MM.1S (cell line): ENCODE measurements at places on chromosomes 1 and 21.

- H3K27me3 ChIP-seq, result no peaks in the 10 kb centered on the region
- H3K4me1 ChIP-seq, result no peaks in the 10 kb centered on the region
- no peak overlapping the region for H3K4me3 ChIP-seq
- H3K36me3 ChIP-seq, result no peaks in the 10 kb centered on the region
These were observed 67.3 kb downstream of the VAV3 start for GRCh38 chr1:107897438-107898345.

GRCh38 chr1:30912913-30913652 lies 4.5 kb upstream of the SDC3 start:
- no peaks in the 10 kb centered on the region for H3K36me3 ChIP-seq
- no peak for DNase-seq
- no peak overlapping the region for H3K4me3 ChIP-seq

- no peak overlapping the region for H3K27ac ChIP-seq
- no peaks in the 10 kb centered on the region for H3K27me3 ChIP-seq
- no peak overlapping the region for H3K4me3 ChIP-seq
- DNase-seq, result no peak
- no peaks in the 10 kb centered on the region for H3K4me1 ChIP-seq
These were observed 1018.5 kb downstream of the ADGRL2 start for GRCh38 chr1:82819234-82819633.

DNA sequence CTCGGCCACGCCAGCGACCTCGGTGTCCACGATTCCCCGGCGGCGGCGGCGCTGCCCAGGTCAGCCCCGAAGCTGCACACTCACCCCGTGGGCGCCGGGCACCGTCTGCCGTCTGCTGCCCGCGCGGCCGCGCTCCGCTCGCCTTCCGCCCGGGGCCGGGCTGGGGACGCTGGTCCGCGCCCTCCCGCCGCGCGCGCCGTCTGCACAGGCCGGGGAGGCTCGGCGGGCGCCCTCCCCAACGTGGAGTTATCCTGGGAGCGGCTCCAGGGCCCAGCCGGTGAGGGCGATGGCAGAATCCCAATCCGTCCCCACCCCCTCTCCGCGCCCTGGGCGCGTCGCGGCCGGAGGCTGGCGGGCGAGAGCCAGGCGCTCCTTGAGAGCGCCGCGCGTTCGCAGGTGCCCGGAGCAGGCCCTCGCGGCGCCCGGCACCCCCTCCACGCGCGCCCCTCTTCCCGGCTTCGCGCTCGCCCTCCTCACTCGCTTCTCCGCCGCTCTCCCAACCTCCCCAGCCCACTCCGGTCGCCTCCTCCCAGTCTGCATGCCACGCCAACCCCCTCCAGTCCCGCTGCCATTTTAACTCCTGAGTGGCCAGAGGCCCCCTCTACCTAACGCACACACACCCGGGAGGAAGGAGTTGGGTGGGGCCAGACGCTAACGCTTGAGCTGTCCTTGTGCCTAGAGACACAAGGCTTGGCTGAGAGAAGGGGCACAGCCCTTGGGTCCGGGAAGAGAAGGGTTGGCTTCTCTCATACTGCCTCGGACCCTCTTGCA lies at the start of gene LRRN2:
Gene LRRN2 (minus strand): TSS at position 503 of the 771 bp plus-strand sequence. CDS start 65,746 bp downstream, outside the sequence.
- peaks cover 17% of the 10 kb centered on the region for H3K27me3 ChIP-seq
- no peak within 1 kb of the TSS for H3K27ac ChIP-seq
- no peak within 1 kb of the TSS for H3K4me3 ChIP-seq
- H3K36me3 ChIP-seq, result no peaks in the 10 kb centered on the region

- no peak overlapping the region for H3K4me3 ChIP-seq
- 0 out of 2 replicates have a peak, but pooled peaks cover 4% of the 10 kb centered on the region for H3K4me1 ChIP-seq
- H3K27me3 ChIP-seq, result no peaks in the 10 kb centered on the region
- H3K36me3 ChIP-seq, result no peaks in the 10 kb centered on the region
- no peak for DNase-seq
- no peak overlapping the region for H3K27ac ChIP-seq
These were observed 69.9 kb downstream of the NFASC start for GRCh38 chr1:204940591-204940990.

DNA sequence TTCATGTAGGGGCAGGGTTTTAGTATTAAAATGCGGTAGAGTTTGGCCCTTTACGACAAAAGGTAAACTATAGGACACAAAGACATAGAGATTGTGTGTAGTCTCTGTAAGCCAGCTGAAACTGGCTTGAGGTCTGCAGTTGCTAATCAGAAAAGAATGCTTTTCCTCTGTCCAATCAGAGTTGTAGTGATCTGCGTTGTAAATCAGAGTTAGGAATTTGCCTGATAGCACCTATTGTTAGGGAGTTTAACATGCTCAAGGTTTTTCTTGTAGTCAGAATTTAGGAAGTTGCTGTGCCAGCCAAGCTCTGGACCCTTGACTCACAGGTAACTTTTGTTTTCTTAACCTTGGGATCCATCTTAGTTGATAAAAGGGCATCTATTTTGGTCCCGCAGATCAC lies 61.2 kb upstream of the VTCN1 start:
- H3K36me3 ChIP-seq, result no peaks in the 10 kb centered on the region
- H3K27me3 ChIP-seq, result no peaks in the 10 kb centered on the region
- DNase-seq, result no peak
- no peak overlapping the region for H3K27ac ChIP-seq
- no peaks in the 10 kb centered on the region for H3K4me1 ChIP-seq

DNA sequence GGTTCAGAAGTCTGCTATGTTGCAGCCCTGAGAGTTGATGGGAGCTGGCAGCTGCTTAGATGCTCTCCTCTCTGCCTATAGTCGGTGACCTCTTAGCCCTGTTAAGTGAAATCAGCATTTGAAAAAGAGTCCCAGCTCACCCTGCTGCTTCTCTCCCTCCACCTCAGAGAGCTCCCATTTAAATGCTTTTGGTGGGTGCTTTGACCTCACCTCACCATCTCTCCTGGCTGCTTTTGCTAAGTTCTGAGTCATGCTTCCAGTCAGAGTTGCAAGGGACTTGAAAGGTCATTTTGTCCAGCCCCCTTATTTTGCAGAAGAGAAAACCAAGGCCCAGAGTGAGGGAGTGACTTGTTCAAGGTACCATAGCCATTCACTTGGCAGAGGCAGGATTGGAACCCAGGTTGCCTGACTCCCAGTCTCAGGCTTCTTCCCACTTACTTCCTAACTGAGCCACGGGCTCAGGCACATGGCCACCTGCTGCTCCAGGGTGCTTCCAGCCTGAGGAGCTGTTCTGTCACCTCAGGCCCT lies 3.3 kb downstream of the MAPKAPK2 start:
- 0 out of 2 replicates have a peak, but pooled peaks cover 12% of the 10 kb centered on the region for H3K27me3 ChIP-seq
- DNase-seq, result no peak
- no peak overlapping the region for H3K4me3 ChIP-seq
- H3K27ac ChIP-seq, result no peak overlapping the region

DNA sequence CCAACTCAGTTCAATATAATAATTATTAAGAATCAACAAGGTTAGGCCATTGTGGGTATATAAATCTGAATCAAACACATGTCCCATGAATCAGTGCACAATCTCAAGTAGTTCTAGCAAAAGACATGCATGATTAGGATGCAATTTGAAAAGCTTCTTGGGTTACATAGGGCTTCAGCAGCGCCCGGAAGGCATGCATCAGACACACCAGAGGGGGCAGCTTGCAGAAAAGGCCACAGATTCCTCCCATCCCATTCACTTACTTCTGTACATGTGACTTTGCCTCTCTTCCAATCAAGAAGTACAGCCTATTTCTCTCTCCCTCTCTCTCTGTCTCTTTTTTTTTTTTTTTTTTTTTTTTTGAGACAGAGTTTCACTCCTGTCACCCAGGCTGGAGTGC lies 91.8 kb downstream of the KCNN3 start:
- H3K36me3 ChIP-seq, result no peaks in the 10 kb centered on the region
- H3K27ac ChIP-seq, result no peak overlapping the region
- no peak for DNase-seq
- H3K4me3 ChIP-seq, result no peak overlapping the region
- no peaks in the 10 kb centered on the region for H3K27me3 ChIP-seq

- no peak overlapping the region for H3K4me3 ChIP-seq
- no peak for DNase-seq
- peaks cover 4% of the 10 kb centered on the region for H3K4me1 ChIP-seq
- no peaks in the 10 kb centered on the region for H3K27me3 ChIP-seq
- no peaks in the 10 kb centered on the region for H3K36me3 ChIP-seq
These were observed 26.4 kb upstream of the FMO1 start for GRCh38 chr1:171221665-171222591.

- no peaks in the 10 kb centered on the region for H3K36me3 ChIP-seq
- DNase-seq, result no peak
- peak overlapping the region; percentile 89 for H3K27ac ChIP-seq
- peaks cover 46% of the 10 kb centered on the region for H3K4me1 ChIP-seq
- peak overlapping the region; percentile 47 for H3K4me3 ChIP-seq
These were observed 11.6 kb upstream of the SESN2 start for GRCh38 chr1:28247612-28248272.

- H3K4me1 ChIP-seq, result no peaks in the 10 kb centered on the region
- no peak within 1 kb of the TSS for H3K4me3 ChIP-seq
- H3K27me3 ChIP-seq, result no peaks in the 10 kb centered on the region
- no peak within 1 kb of the TSS for H3K27ac ChIP-seq
- DNase-seq, result no peak
These were observed at the start of gene BCAN for GRCh38 chr1:156641761-156642264. TSS of gene BCAN (plus strand) at chr1:156642117. CDS start at chr1:156646055, 3,938 bp downstream.
